ENCODE measurements at places on chromosomes 7 and 10.

DNA sequence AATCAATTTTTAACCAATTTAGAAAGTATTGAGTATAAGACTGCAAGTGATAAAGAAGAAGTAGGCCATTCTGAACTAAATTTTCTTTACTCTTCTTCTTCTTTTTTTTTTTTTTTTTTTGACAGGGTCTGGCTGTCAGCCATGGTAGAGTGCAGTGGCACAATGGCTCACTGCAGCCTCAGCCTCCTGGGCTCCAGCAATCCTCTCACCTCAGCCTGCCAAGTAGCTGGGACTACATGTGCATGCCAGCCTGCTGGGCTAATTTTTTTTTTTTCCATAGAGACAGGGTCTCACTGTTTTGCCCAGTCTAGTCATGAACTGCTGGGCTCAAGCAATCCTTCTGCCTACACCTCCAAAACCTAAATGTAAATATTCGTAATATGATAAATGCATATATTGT, 63.2 kb downstream of the DGKB start:
- DNase-seq = no peak

- no peak for DNase-seq
Measured at GRCh38 chr7:100430493-100431285, 1.1 kb downstream of the MEPCE start.

DNA sequence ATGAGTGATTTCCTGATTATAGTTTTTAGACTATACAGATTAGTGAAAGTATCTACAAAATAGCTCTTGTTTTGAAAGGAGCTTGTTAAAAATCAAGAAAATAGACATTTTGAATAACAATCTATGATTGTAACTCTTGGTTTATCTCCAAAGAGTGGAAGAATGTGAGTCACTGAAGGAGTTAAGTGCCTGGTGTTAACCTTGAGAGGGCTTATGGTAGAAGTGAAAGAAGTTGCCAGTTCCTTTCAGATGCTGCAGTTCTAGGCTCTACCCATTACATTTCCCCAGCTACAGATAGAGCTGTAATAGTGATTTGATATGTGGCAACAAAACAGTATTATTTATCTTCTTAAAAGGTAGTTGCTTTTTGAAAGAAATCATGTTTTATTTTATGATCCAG, 12.7 kb downstream of the NRBF2 start:
- DNase-seq = no peak

DNA sequence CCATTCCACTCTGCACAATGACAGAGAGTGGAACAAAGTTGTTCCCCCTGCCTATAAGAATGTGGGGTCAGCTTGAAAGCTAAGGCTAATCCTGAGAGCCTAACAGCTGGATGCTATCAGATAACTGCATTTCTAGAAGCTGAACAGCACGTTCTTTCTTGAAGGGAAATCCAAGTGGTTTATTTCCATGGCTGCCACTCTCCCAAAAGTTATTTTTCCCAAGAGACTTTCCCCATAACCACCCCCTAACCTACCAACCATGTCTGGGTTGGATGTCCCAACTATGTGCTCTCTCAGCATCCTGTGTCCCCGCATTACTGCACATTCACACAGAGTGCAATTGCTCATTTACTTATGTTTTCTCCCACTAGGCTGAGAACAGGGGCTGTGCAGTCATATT, 140.7 kb upstream of the ANKRD1 start:
- DNase-seq = no peak

GRCh38 chr7:23298141-23298881, 828 bp upstream of the MALSU1 start:
- no peak for DNase-seq

- DNase-seq = no peak
Measured at GRCh38 chr7:99403764-99404163, 4.6 kb downstream of the PDAP1 start.

- DNase-seq = no peak
Measured at GRCh38 chr10:59624951-59625350, 84.7 kb downstream of the SLC16A9 start.

- DNase-seq = no peak
Measured at GRCh38 chr10:68251625-68252495, 19.9 kb upstream of the ATOH7 start.

DNA sequence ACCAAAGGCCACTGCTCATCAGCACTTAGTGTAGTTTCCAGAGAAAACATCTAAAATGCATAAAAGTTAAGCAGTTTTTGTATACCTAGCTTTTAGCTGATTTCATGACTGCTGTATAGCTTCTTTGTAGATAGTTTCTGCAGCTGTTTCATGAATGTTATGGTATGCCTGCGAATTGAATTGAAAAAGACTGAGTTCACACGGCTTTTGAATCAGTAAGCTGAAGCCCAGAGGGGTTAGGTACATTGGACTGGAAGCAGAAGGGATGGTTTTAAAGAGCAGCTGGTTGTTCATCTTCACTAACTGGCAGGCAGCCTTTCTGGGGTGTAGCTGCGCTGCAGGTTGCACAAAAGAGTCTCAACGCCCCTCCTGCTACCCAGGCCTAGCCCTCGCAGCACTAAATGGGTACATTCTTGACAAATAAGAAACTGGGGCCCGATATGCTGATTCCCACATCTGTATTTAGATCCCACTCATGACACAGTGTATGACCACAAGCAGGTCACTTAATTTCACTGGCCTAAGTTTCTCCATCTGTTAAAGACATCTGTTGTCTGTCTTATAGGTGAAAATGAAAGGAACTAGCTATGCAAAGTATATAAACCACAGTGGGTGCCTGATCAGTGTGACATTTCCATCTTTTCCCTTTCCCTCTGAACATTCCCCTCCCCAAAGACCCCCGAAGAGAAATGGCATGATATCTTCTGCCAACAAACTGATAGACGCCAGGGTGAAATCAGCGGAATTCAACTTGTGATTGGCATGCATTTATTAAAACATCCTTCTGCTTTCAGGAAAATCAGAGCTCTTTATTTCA, 85.9 kb upstream of the AGBL3 start:
- DNase-seq = no peak

DNA sequence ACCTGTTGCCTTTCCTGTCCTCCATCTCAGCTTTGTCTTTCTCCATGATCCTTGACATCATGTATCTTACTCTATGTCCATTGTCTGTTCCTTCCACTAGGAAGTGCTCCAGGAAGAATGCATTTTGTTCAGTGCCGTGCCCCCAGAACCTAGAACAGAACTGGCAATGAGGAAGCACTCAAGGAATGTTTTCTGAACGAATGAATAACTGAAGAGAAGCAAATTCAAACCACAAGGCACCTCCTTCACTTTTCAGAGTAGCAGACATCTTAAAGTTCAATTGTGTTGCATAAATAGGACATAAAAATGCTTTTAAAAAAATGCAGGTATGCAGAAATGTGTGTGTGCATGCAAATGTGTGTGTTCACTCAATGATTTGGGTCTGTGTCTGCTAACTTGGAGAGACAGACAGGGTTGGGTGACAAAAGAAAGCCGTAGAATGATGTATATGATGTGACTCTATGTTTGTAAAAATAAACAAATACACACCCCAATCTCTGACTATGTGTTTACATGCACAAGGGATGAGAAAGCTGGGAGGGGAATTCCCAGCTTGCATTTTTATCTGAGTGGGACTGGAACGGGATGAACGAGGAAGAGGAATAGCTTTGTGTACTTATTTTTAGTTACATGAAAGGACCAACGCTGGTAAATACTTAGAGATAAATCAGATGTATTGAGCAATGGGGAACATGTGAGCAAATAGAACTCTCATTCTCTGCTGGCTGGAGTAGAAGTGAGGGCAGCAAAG, 237.7 kb downstream of the FANK1 start:
- peak; percentile 67 for DNase-seq

DNA sequence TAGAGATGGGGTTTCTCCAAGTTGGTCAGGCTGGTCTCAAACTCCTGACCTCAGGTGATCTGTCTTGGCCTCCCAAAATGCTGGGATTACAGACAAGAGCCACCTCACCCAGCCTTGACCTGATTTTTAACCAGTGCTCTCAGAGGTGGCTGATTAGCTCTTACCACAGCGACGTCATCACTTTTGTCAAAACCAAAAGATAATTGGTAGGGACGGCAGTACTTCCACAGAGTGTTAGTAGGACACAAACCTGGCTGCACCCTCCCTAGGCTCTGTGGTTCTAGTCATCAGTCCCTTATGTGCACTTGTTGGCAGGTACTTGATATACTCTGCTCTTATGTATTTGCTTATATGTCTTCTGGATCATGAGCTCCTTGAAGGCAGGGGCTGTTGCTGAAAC, 74.0 kb downstream of the GPR141 start:
- DNase-seq = no peak

GRCh38 chr10:88794731-88795130, 7.8 kb upstream of the LIPM start:
- no peak for DNase-seq

- DNase-seq = no peak
Measured at GRCh38 chr7:130369110-130369711, 11.1 kb upstream of the CPA1 start.

DNA sequence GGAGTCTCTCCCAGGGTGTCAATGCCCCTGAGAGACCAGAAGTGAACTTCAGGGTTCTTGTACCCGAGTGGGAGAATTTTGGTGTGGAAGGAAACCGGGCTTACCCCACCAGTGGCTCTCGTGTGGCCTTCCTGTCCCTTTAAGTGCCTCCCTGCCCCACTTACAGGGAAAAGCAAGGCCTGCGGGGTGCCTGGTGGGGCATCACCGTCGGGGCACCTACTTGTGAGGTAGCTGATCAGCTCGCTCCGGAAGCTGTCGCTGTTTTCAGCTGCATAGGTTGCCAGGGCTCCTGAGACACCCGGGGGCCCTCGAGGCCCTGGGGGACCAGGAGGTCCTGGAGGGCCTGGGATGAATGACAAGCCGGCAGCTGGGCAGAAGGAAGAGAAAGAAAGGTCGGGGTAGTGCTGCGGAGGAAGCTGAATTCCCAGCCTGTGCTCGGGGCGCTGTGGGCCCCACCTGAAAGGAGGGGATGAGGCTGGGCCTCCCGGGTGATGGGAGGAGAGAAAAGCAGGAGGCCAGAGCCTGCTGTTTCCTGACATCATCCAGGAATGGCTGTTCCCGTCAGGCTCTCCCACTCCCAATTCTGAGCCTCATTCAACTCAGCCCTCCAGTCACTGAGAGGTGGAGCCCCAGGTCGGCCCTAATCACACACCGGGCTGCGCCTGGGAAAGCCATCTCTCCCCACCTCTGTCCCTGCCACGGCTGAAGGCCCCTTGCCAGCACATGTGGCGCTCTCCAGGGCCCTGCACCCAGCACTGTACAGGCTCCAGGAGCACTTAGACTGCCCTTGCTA, 51.1 kb downstream of the COL17A1 start:
- no peak for DNase-seq

GRCh38 chr10:66827353-66827752, 98.5 kb upstream of the LRRTM3 start:
- DNase-seq = peak; percentile 47

DNA sequence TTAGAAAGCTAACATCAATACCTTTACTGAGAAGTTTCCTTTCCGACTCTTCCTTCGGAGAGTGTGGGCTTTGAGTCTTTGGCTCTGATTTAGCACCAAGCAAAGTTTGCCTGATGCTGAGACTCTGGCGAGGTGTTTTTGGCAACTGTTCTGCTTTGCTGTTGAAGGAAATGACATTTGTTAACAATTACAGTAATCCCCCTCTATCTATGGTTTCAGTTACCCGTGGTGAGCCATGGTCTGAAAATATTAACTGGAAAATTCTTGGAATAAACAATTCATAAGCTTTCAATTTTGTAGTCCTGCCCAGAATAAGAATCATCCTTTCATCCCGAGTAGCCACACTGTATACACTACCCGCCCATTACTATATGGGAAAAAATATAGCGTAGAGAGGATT, 126.3 kb downstream of the ARHGAP21 start:
- no peak for DNase-seq

- DNase-seq = peak; percentile 95
Measured at GRCh38 chr10:3785251-3785850, 342 bp upstream of the KLF6 start.

- DNase-seq = peak; percentile 69
Measured at GRCh38 chr7:33868166-33868565, 37.2 kb upstream of the BMPER start.

DNA sequence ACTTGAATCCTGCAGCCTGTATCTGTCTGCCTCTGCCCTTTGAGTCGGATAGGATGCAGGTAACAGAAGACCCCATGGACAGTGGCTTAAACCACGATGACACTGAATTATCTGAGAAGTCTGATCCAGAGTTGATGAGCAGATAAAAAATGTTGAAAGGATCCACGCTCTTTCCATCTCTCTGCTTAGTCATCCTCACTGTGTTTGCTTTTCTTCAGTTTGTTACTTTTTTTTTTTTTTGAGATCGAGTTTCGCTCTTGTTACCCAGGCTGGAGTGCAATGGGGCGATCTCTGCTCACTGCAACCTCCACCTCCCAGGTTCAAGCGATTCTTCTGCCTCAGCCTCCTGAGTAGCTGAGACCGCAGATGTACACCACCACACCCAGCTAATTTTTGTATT, 36.9 kb upstream of the GOLGA7B start:
- DNase-seq = no peak

GRCh38 chr10:62233356-62234076, 35.1 kb downstream of the RTKN2 start:
- no peak for DNase-seq

DNA sequence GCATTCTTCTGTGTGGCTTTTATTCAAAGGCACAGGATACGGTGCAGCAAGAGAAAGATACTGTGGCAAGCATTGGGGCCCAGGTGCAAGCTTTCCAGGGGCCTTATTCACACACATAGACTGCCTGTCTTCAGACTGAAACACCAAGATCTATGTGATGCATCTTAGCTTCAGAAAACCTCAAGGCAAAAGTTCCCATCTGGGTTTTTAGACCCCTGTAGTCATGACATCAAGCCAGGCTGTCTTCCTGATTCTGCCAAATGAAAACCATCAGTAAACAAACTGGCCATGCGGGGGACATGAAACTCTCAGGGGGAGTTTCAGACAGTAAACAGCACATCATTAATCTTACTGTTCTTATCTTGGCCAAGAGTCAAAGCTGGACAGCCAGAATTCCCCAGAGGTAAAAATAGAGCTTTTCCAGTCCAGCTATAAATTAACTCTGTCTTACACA, 9.8 kb downstream of the AGBL3 start:
- no peak for DNase-seq

- DNase-seq = no peak
Measured at GRCh38 chr10:12048547-12048946, 5.9 kb upstream of the UPF2 start.

GRCh38 chr7:32399311-32399710, 90.9 kb downstream of the LSM5 start:
- DNase-seq = no peak

GRCh38 chr7:14805105-14805719, 97.3 kb downstream of the DGKB start:
- DNase-seq = no peak

DNA sequence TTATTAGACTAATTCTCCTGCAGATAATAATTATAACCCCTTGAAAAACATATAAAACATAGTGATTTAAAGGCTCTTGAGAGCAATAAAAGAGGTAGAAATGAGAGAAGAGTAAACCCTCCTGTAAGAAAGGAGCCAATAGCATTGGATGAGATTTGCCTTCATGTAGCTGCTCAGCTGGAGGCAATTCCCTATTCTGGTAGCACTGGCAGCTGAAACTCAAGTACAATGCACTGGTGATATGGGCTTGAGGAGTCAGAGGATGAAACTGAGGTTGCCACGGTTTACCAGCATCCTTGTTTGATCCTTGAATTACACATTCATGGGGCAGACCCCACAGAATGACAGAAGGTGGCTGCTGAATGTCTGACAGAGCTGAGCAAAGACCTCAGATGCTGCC, 76.4 kb downstream of the CTTNBP2 start:
- DNase-seq = no peak

Measured in GM04504 (cell line).